Hematopoietic multipotent progenitor cell treated with erythropoietin and hydrocortisone succinate and interleukin-3 and kit ligand, for 8 days (in vitro differentiated cells): ENCODE measurements at places on chromosomes 6 and 20.

DNA sequence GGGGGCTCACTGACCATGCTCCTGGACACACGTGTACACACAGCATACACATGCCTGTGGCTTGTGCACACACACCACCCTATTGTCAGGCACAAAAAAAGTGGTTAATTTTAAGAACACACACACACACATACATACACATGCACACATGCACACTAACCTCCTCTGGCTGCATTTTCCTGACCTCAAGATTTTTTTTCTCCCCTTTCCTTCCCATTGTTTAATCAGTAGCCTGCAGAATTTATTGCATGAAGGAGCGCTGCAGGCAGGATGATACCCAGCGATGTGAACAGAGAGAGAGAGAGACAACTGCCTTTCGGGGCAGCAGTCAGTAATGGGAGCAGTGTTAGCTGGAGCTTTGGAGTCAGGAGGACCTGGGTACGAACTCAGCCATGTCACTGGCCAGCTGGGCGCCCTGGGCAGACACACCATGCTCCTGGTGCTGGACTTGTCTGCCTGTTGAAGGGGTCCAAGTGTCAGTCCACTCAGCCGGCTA lies 990 bp upstream of the TRAF3IP2 start:
- DNase-seq: peak; percentile 12

- no peak for DNase-seq
Observed at GRCh38 chr6:40185486-40185885, 251.2 kb upstream of the MOCS1 start.

DNA sequence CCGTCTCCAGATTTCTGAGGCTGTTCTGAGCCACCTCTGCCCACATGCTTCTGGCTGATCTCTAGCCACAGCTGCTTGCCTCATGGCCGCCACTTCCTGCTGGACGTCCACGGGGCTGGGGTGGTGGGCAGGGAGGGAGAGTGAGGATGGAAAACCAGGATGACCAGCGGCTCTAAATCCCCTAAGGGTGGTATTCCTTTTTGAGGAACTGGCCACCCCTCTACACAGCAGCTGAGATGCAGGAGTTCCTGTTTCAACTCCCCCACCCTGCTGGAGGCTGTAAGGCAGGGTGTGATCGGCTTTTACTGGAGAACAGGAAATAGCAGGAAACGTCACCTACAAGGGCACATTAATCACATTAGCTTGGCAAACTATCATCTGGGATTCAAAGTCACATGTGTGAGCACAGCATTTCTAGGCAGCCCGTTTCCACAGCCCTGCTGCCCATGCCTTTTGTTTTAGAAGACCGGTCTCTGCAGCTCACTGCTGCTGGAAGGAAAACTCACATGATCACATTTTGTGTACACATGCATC lies 181.6 kb upstream of the ECI2 start:
- no peak for DNase-seq

GRCh38 chr6:157281570-157281969 lies 41.7 kb downstream of the TMEM242 start:
- DNase-seq: peak; percentile 74

- DNase-seq: no peak
Observed at GRCh38 chr6:155582016-155582991, 126.7 kb upstream of the NOX3 start.

GRCh38 chr6:13766201-13766634 lies 48.1 kb downstream of the MCUR1 start:
- peak; percentile 58 for DNase-seq

DNA sequence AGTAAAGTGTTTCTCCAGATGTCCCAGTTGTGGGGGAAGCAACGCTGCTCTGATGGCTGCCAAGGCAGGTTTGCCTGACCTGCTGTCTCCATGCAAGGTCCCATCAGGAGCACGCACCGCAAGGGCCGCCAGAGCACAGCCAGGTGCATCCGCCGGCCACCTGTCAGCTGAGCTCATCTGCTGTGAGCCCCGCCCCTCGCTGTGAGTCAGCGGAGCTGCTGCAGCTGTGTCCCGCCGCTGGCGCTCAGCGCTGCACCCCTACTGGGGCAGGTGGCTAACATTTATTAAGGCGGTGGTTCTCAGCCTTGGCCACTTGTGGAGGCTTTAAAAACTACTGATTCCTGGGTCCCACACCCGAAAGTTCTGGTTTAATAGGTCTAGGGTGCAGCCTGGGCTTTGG lies 225.7 kb downstream of the UST start:
- no peak for DNase-seq

DNA sequence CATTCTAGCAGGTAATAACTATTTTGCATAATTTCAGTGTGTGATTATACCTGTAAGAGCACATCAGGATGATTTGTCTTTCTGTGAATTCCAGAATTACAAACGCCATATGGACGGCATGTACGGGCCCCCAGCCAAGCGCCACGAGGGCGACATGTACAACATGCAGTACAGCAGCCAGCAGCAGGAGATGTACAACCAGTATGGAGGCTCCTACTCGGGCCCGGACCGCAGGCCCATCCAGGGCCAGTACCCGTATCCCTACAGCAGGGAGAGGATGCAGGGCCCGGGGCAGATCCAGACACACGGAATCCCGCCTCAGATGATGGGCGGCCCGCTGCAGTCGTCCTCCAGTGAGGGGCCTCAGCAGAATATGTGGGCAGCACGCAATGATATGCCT lies 122.7 kb downstream of the TMEM242 start:
- DNase-seq: no peak
